ENCODE measurements at places on chromosomes 6 and 20. TPM values are rescaled to one million over a fixed set of nuclear protein-coding genes. Genes with fewer than 3 reads are reported as not detected.

Gene MYH7B
- not detected for total RNA-seq

DNA sequence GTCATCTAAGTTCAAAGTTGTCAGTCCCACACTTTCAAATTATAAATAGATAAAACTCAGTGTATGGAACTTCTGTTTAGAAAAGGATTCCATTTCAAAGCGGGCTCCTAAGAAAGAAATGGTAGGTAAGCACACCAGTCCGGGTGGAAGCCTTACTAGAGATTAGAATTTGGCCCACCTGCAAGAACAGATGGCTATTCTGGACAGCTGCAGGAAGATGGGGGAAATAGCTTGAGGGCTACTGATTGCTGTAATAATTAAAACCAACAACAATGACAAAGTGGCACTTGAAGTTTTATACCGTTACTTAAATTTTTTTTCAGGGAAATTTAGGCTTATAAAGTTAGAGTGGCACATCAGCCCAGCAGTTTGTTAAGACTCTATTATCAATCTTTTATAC lies 83.3 kb downstream of the HIVEP2 start:
- DNase-seq: no peak

DNA sequence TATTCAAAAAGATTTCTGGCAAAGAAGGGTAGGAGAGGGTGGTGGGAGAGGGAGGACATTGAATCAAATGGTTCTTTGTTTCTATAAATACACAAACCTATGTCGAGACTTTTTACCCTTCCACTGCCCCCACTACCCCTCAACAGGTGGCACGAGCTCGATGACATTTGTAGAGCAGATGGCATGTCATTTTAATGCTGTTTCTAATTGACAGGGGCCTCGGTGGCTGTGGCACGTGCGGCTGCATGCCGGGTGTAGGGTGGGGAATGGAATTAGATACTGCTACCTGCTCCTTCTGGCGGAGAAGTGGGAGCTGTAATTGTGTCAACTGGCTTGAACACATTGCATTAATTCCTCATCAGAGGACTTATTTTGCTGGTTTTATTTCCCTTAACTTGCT lies 29.1 kb upstream of the SASH1 start:
- DNase-seq: no peak

Gene RIPOR2
- 2.3 TPM for total RNA-seq
